ENCODE measurements at places on chromosomes 4 and X. TPM values are rescaled to one million over a fixed set of nuclear protein-coding genes. Genes with fewer than 3 reads are reported as not detected.

GRCh38 chr4:10457255-10457801 is at the start of gene ZNF518B:
Gene ZNF518B (minus strand): TSS chr4:10457426. CDS start chr4:10446328, 11,098 bp downstream.
- peak; percentile 90 for DNase-seq
- peak within 1 kb of the TSS; percentile 82 for H3K4me3 ChIP-seq
- H3K36me3 ChIP-seq = peaks cover 35% of the 10 kb centered on the region
- no peaks in the 10 kb centered on the region for H3K27me3 ChIP-seq
- peak within 1 kb of the TSS; percentile 79 for H3K27ac ChIP-seq

DNA sequence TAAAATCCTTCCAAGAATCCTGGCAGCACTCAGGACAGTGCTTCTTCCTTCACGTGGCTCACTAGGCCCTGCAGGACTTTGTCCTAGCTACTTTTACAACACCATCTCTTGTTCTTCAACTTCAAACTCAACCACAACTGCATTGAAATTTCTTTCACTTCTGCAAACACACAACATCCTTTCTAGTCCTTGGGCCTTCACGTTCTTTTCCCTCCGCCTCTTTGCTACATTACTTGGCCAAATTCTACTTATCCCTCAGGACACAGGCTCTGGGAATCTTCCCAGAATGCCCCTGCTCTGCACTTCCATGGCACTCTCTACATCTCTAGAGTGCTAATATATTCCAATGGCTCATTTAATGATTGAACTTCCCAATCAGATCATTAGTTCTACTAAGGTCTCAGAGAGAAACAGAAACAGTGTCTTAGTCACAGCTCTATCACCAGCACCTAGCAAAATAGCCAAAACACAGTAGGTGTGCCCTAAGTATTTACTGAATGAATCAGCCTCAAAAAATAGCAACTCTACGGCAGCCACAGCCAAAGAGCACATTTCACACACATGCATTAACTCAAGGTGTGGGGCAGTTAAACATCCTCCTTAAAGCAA is 73.3 kb downstream of the MANBA start:
- DNase-seq = no peak
- H3K4me1 ChIP-seq = no peaks in the 10 kb centered on the region
- H3K27ac ChIP-seq = no peak overlapping the region
- no peak overlapping the region for H3K4me3 ChIP-seq
- H3K36me3 ChIP-seq = peaks cover 3% of the 10 kb centered on the region

DNA sequence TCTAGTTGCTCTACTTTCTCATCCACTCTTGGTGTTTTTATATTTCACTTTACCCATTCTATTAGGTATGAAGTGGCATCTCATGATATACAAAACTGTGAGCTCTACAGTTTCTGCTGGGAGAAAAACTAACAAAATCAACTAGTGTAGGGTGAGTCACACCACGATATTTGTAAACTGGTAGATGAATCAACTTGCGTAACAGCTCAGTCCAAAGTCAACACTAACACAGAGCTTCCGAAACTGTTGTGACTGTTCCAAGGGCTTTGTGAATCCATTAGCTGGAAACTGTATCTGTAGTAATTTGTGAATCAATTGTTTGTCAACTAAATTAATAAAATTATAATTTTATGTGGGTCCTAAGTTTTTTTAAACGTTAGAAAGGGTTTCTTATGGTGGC is 119.8 kb upstream of the TSPAN5 start:
- H3K4me3 ChIP-seq = no peak overlapping the region
- DNase-seq = no peak
- H3K27ac ChIP-seq = no peak overlapping the region
- H3K4me1 ChIP-seq = peaks cover 5% of the 10 kb centered on the region
- peaks cover 6% of the 10 kb centered on the region for H3K27me3 ChIP-seq
- H3K36me3 ChIP-seq = no peaks in the 10 kb centered on the region

DNA sequence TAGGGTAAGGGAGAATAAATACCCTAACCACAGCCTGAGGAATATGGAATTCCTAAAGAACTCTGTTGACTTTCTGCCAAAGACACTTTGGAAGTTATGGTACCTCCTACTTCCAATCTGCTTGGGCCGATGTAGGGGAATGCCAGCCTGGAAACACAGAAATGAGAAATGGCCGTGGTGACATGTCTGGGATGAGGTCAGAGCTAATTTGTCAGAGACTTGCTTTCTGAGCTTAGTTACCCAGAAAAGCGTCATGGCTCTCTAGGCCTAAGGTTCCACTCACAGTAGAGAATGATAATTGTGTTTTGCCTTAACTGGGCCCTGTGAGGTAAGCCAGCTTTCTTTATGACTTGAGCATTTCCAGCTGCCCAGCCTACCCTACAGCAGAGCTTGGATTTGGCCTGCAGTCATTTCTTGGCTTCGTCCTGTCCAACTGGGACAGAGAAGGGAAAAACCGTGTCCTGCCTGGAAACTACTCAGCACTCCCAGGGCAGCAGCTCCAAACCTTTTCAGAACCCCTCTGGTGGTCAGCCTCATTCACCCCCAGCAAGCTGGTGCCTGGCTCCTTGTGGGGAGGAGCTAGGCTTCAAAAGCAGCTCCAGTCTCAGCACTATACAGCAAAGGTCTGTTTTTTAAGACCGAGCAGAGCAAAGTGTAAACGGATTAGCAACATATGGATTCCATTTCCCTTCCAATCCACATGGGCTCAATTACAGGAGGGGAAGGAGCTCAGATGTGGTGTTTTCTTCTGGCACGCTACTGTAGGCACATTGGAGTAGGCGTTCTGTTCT is 92.3 kb downstream of the RLIM start:
- no peak overlapping the region for H3K27ac ChIP-seq
- peak; percentile 62 for DNase-seq
- H3K27me3 ChIP-seq = no peaks in the 10 kb centered on the region
- no peaks in the 10 kb centered on the region for H3K4me1 ChIP-seq

GRCh38 chr4:10079912-10080588 is 36.5 kb downstream of the WDR1 start:
- H3K27ac ChIP-seq = peak overlapping the region; percentile 81
- H3K4me1 ChIP-seq = peaks cover 17% of the 10 kb centered on the region
- H3K36me3 ChIP-seq = peaks cover 66% of the 10 kb centered on the region
- DNase-seq = no peak
- no peak overlapping the region for H3K4me3 ChIP-seq

- H3K27me3 ChIP-seq = peaks cover 8% of the 10 kb centered on the region
- H3K4me1 ChIP-seq = no peaks in the 10 kb centered on the region
- no peak overlapping the region for H3K4me3 ChIP-seq
Measured at GRCh38 chr4:41580007-41580406, 42.0 kb downstream of the LIMCH1 start.

- H3K36me3 ChIP-seq = no peaks in the 10 kb centered on the region
- no peaks in the 10 kb centered on the region for H3K27me3 ChIP-seq
- no peak overlapping the region for H3K4me3 ChIP-seq
- H3K4me1 ChIP-seq = no peaks in the 10 kb centered on the region
Measured at GRCh38 chr4:31674313-31674947, 954.3 kb downstream of the PCDH7 start.

DNA sequence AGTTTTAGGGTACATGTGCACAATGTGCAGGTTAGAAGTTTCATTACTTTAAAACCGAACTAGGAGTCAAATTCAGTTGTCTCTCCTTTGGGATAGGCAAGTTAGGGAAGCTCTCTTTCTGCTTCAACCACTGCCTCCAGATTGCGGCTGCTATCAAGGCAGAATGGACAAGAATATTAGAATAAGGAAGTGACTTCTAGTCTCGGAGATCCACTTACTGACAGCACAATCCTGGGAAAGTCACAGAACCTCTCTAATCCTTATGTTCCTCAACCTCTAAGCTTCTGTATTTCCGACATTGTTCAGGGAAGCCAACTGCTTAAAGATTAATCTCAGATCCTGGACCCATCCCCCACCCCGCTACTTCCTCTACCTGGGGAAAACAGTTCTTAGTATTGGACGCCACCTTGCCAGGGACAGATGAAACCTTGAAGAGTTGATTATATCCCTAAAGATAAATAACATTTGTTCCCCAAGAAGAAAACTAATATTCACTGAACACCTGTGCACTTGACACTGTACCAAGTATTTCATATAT is 2.1 kb downstream of the NUP62CL start:
- no peaks in the 10 kb centered on the region for H3K36me3 ChIP-seq
- DNase-seq = no peak
- H3K4me1 ChIP-seq = peaks cover 6% of the 10 kb centered on the region
- H3K27me3 ChIP-seq = peaks cover 25% of the 10 kb centered on the region
- no peak overlapping the region for H3K27ac ChIP-seq

- DNase-seq = no peak
- H3K27ac ChIP-seq = no peak overlapping the region
- H3K4me3 ChIP-seq = no peak overlapping the region
- no peaks in the 10 kb centered on the region for H3K27me3 ChIP-seq
Measured at GRCh38 chr4:25163196-25163595, 2.9 kb upstream of the SEPSECS start.

DNA sequence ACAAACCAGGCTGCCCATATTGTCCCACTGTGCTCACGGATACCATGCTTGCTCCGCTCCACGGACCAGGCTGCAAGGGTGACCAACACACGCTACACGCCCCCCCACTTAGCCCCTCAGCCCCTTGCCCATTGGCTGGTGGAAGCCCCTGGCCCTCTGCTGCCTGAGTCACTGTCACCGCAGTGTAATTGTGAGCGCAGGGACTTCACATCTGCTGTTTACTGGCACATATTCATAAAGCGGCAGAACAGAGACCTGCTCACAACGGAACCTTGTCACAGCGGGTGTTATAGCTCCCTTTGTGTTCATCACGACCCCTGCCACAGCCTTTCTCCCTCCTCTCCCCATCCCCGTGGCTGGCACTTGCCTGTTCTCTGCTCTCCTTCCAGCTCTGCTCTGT is 83.7 kb downstream of the PSAPL1 start:
- H3K4me3 ChIP-seq = no peak overlapping the region
- peaks cover 18% of the 10 kb centered on the region for H3K27me3 ChIP-seq
- H3K4me1 ChIP-seq = no peaks in the 10 kb centered on the region
- no peak for DNase-seq
- no peak overlapping the region for H3K27ac ChIP-seq
- H3K36me3 ChIP-seq = no peaks in the 10 kb centered on the region

DNA sequence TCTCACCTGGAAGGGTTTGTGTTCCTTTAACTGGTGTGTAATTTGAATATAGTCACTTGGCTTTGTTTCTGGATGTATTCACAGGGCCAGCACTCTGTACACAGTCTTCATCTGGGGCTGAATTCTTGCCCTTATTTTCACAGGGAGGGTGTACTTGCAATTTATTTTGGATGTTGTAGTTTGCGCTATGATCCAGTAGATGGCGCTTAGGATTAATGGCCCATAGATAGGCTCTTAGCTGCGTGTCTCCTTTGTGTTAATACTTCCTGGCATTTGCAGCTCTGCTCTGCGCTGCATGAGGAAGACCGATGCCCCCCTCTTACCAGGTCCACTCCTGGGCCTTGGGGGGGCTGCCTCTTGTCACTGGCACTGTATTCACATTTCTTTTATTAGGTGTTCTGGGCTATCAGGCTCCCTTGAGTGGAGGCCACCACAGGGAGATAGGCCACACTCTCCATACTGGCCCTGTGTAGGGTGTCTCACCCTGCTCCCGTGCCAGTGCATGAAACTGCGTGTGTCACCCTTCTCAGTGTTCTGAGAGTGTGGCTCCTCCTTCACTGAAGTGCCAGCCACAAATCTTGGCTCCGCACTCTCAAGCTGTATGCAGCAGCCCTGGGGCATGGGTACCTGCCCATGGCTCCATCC is 562.2 kb downstream of the ZIC3 start:
- H3K4me1 ChIP-seq = no peaks in the 10 kb centered on the region
- H3K4me3 ChIP-seq = no peak overlapping the region
- DNase-seq = no peak
- H3K27ac ChIP-seq = no peak overlapping the region
- H3K36me3 ChIP-seq = no peaks in the 10 kb centered on the region
- no peaks in the 10 kb centered on the region for H3K27me3 ChIP-seq

- no peaks in the 10 kb centered on the region for H3K36me3 ChIP-seq
- no peak for DNase-seq
- H3K27ac ChIP-seq = no peak overlapping the region
- H3K4me3 ChIP-seq = no peak overlapping the region
Measured at GRCh38 chr4:138867404-138867803, 148.2 kb upstream of the NOCT start.

- no peaks in the 10 kb centered on the region for H3K36me3 ChIP-seq
- H3K27ac ChIP-seq = no peak overlapping the region
- H3K4me1 ChIP-seq = no peaks in the 10 kb centered on the region
- no peak for DNase-seq
- H3K4me3 ChIP-seq = no peak overlapping the region
Measured at GRCh38 chr4:83722730-83723269, 186.9 kb downstream of the GPAT3 start.

- peaks cover 2% of the 10 kb centered on the region for H3K27me3 ChIP-seq
- no peaks in the 10 kb centered on the region for H3K4me1 ChIP-seq
- H3K27ac ChIP-seq = no peak overlapping the region
- no peak overlapping the region for H3K4me3 ChIP-seq
- no peak for DNase-seq
Measured at GRCh38 chr4:117949621-117950020, 84.7 kb upstream of the NDST3 start.

- no peak for DNase-seq
- no peaks in the 10 kb centered on the region for H3K4me1 ChIP-seq
- no peaks in the 10 kb centered on the region for H3K36me3 ChIP-seq
- no peak overlapping the region for H3K4me3 ChIP-seq
Measured at GRCh38 chrX:124211312-124211942, 121.0 kb upstream of the TEX13D start.

GRCh38 chr4:6892190-6892908 is 17.3 kb upstream of the TBC1D14 start:
- no peaks in the 10 kb centered on the region for H3K27me3 ChIP-seq
- peak overlapping the region; percentile 35 for H3K27ac ChIP-seq
- no peak overlapping the region for H3K4me3 ChIP-seq

DNA sequence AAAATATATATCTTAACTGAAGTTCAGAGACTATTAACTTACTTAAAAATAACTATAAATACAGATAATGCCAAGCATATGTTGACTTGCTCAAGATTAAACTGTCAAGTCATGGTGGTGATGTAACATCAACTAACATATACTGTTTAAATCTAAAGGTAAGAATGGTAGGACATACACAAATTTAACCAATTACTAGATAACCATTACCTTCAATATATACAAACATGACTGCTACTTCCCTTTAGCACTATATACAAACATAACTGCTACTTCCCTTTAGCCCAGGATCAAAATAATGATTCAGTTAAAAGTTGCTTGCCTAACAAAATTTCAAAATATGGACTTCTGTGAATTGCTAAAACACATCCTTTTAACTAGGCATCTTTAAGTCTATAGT is 14.9 kb downstream of the HNRNPD start:
- no peak overlapping the region for H3K27ac ChIP-seq
- DNase-seq = no peak
- peaks cover 27% of the 10 kb centered on the region for H3K4me1 ChIP-seq
- H3K4me3 ChIP-seq = no peak overlapping the region
- peaks cover 37% of the 10 kb centered on the region for H3K36me3 ChIP-seq
- no peaks in the 10 kb centered on the region for H3K27me3 ChIP-seq

DNA sequence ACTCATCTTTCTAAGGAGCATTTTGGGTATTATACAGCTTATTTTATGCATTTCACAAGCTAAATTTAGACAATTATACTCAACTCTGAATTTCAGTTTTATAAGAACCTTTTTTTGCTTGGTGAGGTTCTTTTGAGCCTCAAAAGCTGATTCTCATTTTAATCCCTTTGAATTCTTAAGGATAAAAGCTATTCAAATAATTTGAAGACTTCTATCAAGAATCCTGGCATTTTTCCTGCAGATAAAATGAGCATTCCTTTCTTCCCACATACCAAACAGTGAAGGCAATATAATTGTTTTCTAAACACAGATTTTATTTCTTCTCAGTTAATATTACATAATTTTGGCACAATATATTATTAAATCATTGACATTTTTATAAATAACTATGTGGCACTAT is 118.4 kb upstream of the GPM6A start:
- H3K4me1 ChIP-seq = no peaks in the 10 kb centered on the region
- H3K36me3 ChIP-seq = no peaks in the 10 kb centered on the region
- H3K27me3 ChIP-seq = peaks cover 3% of the 10 kb centered on the region
- H3K4me3 ChIP-seq = no peak overlapping the region

FREM3 gene
- not detected for total RNA-seq

FAM133A gene
- 0.13 TPM for total RNA-seq

YTHDC1 gene
- total RNA-seq = 82.8 TPM

TMEM154 gene
- 1.4 TPM for total RNA-seq

TMPRSS11F gene
- not detected for total RNA-seq
